ENCODE measurements at places on chromosomes 16 and 17.

DNA sequence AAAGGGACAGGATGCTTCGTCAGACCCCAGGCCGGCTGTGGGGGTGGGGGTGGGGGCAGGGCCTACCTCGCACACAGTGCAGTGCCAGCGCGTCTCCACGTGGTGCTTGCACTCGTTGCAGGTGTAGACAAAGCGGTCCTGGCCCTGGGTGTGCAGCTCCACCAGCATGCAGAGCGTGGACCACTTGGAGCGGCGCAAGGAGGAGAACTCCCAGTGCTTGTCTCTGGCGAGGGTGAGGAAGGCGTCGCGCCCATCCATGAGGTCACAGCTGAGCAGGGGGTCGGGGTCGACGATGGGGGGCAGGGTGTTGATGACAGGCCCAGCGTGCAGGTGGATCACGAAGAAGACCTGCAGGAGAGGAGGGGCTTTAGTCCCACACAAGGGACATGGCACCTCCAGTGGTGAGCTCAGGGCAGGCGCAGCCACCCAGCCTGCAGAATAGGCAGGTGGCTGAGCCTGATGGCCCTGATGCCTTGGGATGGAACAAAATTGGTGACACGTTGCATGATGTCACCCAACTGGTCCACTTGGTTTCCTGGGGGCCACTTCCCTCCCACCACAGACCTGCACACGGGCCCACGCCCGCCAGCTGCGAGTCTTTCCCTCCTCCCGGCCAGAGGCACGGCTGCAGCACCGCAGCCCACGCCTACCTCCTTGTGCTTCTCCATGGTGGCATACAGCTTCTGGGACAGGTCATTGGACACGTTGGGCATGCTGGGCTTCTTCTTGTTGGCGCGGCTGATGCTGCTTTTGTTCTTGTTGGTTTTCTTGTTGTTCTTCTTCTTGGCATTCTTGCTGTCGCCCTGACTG is 14.0 kb upstream of the TRAP1 start:
- DNase-seq: no peak

DNA sequence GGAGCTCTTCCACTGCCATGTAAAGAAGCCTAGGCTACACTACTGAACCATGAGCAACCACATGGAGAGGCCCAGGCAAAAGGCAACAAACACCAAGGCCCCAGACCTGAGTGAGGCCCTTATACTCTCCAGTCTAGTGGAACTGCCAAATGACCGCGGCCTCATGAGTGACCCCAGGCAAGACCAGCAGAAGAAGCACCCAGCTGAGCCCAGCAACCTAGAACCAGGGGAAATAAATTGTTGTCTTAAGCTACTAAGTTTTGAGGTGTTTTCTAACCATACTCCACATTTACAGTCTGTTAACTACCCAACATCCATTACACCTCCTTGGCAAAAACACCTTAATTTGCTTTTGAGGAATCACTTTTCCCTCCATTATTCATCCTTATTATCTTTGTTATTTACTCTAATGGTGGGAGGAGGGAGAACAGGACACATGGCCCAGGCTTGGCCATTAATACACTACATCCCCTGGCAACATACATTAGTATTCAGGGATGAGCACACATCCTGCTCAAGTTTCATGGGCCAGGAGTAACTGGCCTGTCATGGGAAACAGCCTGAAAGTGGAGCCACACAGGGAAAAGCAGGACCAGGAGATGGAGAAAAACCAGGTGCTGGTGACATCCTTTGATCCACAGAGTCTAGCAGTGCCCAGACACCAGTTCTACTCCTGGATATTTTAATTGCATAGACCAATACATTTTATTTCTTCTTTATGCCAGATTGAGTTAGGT is 26.2 kb downstream of the SLC39A11 start:
- DNase-seq: no peak

- DNase-seq: no peak
Measured at GRCh38 chr17:19247473-19247872, 10.3 kb downstream of the EPN2 start.

GRCh38 chr17:17537311-17538099 is 41.3 kb upstream of the RASD1 start:
- DNase-seq: no peak

DNA sequence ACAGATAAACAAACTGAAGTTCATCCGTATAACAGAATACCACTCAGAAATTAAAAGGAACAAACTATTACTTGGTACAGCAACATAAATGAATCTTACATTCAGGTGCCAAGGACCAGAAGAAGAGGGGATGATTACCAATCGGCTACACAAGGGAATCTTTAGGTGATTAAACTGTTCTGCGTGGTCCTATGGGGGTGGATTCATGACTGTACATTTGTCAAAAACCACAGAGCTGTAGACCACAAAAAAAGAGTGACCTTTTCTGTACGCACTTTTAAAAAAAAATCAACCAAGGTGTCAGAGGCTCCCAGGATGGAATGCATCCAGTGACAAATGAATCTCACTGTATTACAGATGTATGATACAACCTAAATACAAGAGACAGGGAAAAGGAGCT is 110.8 kb downstream of the CDYL2 start:
- no peak for DNase-seq

DNA sequence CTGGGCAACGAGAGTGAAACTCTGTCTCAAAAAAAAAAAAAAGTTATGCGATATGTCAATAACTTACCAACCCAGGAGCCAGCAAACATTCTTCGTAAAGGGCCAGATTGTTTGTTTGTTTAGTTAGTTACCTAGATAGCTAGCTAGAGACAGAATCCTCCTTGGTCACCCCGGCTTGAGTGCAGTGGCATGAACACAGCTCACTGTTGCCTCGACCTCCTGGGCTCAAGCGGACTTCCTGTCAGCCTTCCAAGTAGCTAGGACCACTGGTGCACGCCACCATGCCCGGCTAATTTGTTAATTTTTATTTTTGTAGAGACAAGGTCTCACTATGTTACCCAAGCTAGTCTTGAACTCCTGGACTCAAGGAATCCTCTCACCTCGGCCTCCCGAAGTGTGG is 113.0 kb downstream of the LITAF start:
- no peak for DNase-seq

GRCh38 chr17:2692781-2693135 is 18.8 kb downstream of the CLUH start:
- no peak for DNase-seq

- DNase-seq: no peak
Measured at GRCh38 chr17:343211-343610, 9.4 kb downstream of the RPH3AL start.

DNA sequence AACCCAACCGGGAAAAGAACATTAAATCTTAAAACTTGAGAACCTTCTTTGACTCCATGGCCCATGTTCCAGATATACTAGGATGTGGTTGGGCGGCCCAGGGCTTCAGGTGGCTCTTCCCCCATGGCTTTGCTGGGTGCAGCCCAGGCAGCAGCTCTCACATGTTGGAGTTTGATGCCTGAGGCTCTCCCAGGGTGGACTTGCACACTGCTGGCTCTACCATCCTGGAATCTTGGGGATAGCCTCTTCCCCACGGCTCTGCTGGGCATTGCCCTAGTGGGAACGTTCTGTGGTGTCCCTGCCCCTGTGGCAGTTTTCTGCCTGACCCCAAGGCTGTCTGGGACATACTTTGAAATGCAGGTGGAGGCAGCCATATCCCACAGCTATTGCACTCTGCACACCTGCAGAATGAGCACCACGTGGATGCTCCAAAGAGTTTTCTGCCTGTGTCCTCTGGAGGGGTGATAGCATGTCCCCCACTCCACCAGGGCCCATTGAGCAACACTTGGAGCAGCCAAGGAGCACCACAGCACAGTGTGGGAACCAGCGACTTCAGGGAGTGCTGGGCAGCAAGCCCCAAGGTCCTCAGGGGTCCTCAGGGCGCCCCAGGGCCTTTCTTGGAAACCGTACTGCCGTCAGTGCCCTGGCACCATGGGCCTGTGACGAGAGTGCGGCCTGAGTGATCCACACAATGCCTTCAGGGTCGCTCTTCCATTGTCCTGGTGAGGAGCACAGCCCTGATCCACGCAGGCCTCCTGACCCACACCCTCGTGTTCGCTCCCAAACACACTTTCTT is 70.8 kb downstream of the GOSR1 start:
- DNase-seq: no peak

GRCh38 chr17:65438708-65439294 is 122.6 kb downstream of the AXIN2 start:
- no peak for DNase-seq

DNA sequence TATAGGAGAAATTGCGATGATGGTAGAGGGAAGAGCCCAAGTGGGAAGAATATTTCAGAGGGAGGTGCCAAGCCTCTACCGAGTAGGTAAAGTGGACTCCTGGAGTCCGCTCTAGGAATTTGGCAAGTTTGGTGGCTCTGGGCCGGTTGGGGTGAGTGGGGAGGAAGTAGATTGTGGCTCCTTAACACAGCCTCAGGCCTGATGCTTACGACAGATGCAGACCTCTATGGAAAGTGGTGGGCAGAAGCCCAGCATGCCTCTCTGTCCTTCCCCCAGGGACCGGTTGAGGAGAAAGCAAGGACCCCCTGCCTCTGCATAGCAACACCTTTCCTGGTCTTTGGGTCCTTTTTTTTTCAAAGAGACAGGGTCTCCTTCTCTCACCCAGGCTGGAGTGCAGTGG is 55.9 kb upstream of the SIAH1 start:
- no peak for DNase-seq

- DNase-seq: no peak
Measured at GRCh38 chr17:82553210-82553930, 33.8 kb downstream of the FOXK2 start.

- DNase-seq: no peak
Measured at GRCh38 chr17:42618442-42619150, 9.1 kb downstream of the TUBG1 start.

- peak; percentile 45 for DNase-seq
Measured at GRCh38 chr16:89216315-89217137, 977 bp upstream of the ZNF778 start.

DNA sequence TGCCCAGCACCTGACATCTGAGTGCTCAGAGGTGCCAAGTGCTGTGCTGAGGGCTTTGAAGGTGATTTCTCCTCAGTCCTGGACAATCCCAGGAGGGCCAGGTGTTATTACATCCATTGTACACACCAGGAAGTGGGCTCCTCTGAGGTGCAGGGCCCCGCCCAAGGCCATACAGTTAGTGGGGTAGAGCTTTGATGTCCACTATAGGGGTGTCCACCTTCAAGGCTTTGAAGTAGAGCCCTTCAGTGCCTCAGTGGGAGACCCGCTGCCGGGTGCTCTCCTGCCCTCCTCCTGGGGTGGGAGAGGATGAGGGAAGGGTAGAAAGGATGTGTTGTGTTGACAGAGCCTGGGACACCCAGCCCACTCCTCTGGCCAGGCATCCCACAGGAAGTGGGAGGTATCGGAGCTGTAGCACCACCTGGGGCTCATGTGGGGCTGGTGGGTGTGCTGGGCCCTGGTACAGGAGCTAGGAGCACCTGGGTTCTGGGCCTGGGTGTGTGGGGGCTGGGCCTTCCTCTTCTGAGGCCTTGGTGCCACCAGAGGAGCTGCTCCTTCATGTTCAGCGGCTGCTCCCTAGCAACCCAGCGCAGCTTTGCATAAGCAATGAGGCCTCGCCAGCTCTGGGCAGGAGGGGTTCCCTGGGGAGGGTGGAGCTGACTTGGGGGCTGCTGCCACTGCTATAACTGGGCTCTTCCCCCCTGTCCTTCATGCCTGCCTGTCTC is 7.4 kb downstream of the LASP1 start:
- DNase-seq: peak; percentile 48

- DNase-seq: no peak
Measured at GRCh38 chr17:26792486-26792885, 501.4 kb upstream of the WSB1 start.

DNA sequence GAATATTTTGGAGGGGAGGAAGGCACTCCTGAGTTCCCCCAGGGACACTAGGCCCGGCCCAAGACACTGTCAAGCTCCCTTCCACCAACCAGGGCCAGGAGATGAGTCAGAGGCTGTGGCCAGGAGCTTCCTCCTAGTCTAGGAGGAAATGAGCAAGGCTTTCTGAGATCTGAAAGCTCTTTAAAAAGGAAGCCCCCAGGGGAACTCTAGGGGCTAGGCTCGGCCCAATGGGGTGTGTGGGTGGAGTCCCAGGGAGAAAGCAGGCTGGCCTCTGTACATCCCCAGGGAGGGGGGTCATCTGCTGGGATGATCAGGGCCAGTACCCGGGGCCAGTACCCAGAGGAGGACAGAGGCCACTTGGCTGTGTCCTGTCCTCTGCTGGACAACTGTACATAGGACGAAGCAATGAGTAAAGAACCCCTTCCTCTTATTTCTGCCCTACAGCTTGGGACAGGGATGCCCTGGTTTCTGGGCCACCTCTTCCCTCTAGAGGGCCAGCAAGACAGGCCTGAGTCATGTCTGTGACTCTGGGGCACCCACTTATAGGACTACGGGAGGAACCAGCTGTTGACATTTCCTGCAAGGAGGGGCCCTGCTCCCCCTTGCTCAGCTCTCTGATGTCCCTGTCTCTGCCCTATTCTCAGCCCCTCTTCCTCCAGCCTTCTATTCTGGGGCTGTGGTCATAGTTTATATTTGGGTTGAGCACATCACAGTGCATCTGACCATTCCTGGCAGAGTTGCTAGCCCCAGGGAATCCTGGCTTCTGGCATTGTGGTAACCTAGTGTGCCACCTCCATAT is 2.7 kb downstream of the FHOD1 start:
- no peak for DNase-seq

DNA sequence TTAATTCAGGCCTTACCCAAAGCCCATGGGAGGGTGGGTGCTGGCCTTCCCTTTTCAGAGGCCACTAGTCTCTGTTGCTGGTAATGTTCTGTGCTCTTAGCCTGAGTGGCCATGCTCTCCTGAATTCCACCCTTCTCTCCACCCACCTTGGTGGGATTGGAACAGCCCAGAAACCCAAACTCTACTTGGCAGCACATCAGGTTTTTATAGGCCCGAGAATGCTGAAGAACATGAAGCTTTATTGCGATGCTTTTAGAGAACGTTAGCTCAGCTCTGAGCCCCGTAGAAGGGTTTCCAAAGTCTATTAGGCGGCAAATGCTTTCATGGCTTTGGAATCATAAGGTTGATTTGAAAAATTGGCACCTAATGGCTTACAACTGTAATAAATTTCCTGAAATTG is 209.3 kb downstream of the MSI2 start:
- DNase-seq: no peak

DNA sequence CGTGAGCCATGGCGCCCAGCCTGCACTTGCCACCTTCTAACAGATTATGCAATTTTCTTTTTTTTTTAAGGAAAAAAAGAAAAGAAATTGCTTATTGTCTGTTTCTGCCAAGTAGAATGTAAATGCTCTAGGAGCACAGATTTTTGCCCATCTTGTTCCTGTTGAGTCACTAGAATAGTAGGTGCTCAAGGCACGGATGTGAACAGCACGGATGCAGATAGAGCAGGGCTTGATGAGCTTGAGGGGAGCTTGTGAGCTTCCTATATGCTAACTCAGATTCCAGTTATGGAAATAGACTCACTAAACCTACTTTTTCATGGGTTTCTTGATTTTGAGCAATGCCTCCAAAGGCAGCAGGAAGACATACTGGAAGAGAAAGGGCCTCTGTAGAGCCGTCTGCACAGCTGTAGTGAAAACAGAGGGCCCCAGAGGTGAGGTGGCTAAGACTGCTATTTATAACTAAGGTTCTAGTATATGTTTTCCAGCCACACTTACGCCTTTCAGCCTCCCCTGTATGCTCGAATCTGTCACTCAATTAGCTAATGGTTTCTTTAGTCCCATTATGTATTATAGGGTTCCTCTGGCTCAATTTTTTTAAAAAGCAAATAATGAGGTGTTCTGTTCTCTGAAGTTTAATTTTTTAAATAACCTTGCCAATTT is 72.8 kb downstream of the WWP2 start:
- DNase-seq: no peak

All from NCI-H1436 treated with DMSO at 0.1 percent for 48 hours (cell line).